ENCODE measurements at places on chromosomes 3 and 15.

GRCh38 chr3:172259726-172260248 is 188.5 kb downstream of the GHSR start:
- no peak for DNase-seq

- DNase-seq, result no peak
Observed at GRCh38 chr15:98873441-98874218, 134.0 kb downstream of the PGPEP1L start.

- DNase-seq, result no peak
Observed at GRCh38 chr15:81029414-81030300, 28.9 kb downstream of the TLNRD1 start.

DNA sequence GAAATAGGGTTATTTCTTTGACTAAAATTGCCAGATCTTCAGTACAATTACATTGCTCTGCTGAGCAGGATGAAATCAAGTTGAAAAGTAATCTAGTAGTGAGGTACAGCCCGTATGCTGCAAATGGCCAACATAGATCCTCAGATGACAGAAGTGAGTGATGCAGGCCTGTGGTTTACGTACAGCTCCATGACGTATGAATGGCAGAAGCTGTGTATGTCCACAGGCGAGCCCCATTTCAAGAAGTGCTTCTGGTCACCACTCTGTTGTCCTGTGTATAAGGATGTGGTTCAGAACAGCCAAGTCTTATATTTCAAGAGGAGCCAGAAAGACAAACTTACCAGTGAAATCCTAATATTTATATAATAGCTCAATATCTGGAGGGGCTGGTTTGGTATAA is 9.2 kb downstream of the CD86 start:
- DNase-seq, result no peak

DNA sequence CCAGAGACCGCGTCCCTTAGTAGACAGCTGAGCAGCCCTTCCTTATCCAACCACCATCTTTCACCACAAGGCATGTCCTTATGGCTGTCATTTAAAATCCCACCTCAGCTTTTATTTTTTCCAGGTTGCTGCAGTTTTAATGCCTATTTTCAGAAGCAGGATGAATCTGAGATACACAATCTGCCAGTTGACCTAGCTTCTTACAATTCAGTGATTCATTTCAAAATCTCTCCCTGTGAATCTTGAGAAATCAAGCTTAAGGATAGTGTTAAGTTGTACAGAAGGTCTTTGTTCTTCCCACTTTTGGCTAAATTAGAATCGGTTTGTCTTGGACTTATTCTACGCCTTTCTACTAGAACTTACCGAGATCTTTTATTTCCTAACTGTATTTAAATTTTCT is 522.3 kb upstream of the CFAP20DC start:
- no peak for DNase-seq

GRCh38 chr3:187262360-187262759 is 29.2 kb downstream of the MASP1 start:
- DNase-seq, result no peak

DNA sequence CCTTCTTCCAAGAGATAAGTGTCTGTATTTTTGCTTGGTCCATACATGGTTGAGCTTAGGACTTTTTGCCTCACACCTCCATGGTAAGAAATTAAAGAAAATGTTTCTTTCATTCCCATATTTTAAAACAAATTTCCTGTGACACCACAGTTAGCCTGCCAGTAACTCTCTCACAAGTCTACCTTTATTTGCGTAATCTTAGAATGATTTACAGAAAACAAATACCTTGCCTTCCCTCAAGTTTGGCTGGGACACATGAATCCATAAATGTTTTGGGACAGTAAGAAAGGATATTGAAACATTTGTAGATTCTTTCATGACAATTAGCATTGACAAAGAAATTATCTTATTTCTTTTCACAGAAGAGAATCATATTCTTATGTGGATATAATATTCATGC is 3.8 kb upstream of the ARL14 start:
- no peak for DNase-seq

GRCh38 chr15:71079208-71080044 is 35.8 kb upstream of the THSD4 start:
- DNase-seq, result no peak

DNA sequence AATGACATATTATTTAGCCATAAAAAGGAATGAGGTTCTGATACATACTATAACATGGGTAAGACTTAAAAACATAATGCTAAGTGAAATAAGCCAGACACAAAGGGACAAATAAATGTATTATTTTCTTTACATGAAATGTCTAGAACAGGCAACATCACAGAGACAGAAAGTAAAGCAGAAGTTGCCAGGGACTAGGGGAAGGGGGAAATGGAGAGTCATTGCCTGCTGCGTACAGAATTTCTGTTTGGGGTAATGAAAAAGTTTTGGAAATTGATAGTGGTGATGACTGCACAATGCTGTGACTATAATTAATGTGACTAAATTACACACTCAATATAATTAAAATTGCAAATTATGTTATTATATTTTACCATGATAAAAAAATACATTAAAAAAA is 99.9 kb downstream of the ANO10 start:
- no peak for DNase-seq

DNA sequence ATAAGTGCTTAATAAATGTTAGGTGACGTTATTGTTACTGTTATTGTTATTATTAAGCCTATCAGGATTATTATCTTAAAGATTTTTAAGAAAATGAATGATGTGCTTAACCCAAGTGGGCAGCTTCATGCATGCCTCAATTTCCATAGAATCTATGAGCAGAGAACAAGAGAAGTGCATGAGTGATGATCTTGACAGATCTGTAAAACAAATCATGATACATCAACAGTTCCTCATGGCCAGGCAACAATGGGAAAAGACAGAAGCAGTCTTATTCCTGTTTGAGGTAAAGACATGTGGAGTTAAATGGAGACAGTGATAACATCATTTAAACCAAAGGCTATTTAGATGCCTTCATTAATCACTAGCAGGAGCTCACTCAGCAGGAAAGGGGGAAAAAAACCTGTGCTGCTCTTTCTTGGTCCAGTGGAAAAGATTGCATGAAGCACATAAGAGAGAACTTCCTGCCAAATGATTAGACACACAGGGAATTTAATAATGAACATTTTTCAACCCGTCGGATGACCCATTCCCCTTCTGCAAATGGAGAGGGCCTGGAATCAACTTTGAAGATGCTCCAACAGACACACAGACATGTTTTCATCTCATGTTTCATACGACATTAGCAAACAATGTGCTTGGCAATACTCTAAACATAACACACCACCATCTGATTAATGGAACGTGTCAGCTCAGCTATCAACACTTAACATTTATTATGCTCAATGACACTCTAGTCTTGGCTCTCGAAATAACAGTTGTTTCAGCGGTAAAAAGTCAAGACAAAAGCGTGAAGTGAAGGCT is 212.2 kb upstream of the LRRN1 start:
- no peak for DNase-seq

DNA sequence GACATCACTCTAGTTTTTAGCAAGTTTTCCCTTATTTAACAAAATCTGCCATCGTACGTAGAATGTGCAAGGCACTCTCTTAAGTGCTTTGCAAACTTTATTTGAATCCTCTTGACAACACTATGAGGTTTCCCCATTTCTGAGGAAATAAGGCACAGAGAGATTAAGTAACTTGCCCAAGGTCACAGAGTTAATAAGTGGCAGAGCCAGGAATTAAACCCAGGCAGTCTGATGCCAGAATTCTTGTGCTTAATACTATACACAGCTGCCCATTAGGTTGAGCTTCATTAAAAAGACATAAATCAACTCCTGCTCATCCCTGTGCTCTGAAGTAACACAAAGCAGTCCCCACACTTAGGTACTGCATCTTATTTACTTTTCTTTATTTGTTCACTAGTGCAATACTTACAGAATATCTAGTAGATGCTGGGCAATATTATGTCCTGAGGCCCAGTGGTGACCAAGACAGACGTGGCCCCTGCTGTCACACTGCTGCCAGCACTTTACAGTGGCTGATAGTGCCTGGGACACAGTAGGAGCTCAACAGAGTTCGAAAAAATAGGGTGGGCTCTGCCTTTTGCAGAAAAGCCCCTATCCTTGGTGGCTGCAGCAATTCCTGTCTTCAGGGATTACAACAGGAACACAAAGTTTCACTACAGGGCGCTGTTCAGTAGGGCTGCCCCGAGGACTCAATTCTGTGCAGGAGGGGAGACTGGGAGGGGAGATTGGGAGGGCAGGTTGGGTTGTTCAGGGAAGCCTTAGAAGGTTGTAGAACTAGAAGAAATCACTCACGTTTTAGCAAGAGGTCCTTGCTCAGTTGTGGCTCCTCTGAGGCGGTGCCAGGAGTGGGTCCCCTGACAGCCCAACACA is 138.3 kb upstream of the TPM1 start:
- DNase-seq, result no peak

- DNase-seq, result no peak
Observed at GRCh38 chr15:94478763-94479162, 247.4 kb downstream of the MCTP2 start.

DNA sequence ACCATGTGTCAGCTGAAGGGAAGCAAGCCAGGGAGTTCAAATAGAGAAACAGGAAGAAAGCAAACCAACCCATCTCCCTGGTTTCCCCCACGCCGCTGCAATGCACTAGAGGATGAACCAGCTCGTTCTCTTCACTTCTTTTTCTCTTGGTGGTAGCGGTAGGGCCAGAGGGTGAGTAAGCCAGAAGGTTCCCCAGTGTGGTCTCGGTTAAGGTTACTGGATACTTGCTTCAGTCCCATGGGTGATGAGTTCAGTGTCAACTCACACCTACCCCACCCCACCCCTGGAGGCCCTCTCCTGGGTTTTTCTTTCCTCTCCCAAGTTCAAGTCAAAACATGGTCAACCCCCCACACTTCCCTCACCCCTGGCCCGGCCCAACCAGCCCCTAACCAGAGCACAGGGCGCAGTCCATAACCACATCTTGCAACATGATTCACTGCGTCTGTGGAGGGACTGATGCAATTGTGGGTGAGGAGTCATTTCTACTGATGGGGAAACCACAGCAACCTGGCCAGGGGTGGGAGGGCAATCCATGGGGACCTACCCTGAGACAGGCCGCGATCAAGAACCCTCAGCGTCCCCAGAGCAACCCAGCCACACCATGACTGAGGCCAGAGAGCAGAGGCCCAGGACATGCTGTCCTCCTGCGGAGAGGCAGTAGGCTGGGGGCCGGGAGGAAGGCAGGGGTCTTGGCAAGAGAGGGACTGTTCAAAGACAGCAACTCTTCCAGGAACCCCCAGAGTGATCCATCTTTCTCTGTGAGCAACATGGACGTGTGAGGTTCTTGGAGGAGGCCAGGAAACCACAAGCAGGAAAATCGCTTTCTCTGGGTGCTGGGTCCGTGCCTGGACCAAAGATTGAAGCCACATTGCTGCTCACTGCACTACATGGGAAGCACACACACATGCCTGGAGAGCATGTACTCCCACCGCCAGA is 276.6 kb downstream of the UACA start:
- peak; percentile 46 for DNase-seq

DNA sequence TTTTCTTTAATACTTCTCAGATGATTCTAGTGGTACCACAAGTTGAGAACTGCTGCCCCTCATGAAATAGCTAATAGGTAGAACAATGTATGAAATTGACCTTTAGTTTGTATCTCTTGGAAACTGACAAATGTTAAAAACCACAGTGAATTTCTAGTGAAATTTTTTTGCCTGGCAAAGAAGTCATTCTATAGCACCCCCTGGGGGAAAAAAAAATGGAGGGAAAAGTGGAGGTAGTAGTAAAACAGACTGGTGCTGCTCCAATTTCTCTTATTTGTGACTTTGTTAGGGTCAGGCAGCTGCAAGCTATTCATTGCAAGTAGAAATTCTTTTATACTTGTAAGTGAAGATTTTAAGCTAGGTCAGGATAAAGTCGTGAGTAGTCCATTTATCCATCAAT is 605.0 kb downstream of the NLGN1 start:
- no peak for DNase-seq

DNA sequence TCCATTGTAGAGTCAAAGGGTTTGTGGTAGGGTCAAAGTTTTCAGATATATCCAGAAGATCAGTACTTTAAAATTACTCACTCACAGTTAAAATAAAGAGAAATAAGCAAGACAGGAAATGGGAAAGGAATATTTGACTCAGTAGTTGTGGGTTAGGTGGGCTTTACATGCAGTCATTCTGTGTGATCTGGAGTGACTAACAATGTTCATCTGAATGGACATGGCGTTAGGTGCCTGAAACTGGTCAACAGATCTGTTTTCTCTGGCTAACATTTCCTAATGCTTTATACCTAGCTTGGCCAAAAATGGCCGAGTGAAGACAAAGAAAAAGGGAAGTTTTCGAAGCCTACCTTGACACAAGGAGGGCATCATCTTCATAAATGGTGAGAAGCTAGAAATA is 133.4 kb upstream of the SATB1 start:
- no peak for DNase-seq

DNA sequence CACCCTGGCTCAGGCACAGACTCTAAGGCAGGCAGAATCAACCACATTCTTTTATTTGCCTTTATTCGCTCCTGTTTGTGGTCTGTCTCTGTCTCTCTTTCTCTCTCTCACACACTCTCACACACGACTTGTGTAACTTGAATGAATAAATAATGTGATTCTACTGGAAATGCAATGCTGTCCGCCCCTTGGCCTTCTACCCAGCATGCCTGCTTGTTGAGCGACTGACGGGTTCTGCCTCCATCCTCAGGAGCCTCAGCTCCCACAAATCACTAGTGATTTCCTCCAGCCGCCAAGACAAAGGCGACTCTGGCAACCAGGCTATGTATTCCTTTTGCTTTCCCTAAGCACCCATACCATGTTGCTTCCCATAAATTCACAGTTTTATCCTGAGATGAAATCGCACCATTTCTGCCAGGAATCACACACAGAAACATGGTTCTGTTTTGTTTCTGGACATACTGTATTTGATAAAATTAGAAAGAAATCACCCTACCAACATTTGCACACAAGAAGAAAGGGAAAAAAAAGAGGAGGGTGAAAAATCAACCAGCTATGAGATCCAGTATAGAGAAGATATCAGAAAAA is 460.8 kb downstream of the MAGI1 start:
- DNase-seq, result no peak

DNA sequence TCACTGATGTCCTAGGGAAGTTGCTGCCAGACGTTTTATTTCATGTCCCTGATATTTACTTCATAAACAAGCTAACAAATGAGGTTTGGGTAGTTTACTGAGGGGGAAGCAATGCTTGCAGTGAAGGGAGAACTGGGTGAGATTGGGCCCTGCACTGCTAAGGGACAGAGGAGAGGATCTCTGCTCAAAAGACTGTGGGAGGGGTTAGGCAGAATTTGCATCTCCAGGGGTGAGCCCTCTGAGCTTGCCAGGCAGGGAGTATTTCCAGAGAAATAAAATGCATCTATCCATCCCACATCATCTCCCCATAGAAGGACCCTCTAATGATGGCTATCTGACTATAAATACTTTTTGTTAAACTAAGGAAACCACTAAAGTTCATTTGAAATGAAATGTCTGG is 215.6 kb downstream of the CBLB start:
- DNase-seq, result no peak

GRCh38 chr3:39463269-39463668 is 4.2 kb upstream of the MOBP start:
- DNase-seq, result no peak

- DNase-seq, result no peak
Observed at GRCh38 chr3:24439021-24439420, 55.6 kb downstream of the THRB start.
